ENCODE measurements at places on chromosomes 1 and 21. TPM values are rescaled to one million over a fixed set of nuclear protein-coding genes. Genes with fewer than 3 reads are reported as not detected.

HIVEP3 gene
- 3.2 TPM for total RNA-seq

LCE2B gene
- total RNA-seq = not detected

GRCh38 chr1:203649551-203649998, 22.9 kb downstream of the ATP2B4 start:
- no peak for DNase-seq
- peaks cover 14% of the 10 kb centered on the region for H3K4me1 ChIP-seq

DNA sequence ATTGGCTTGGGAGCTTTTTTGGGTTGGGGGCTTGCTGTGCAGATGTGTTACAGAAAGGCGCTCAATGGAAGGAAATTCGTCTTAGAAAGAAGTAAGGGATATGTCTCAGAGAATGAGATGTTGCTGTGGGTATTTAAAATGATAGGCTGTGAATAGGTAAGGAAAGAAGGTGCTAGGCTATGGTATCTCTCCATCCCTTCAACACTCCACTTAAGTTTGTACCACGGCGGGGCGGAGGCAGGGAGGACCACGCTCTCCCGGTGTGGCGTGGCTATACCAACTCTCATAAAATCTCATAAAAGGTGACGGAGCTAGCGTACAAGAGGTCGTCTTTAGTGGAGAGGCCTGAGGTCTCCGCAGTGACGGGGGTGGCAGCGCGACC, 305 bp upstream of the RPS6KC1 start:
- no peaks in the 10 kb centered on the region for H3K36me3 ChIP-seq
- peak overlapping the region; percentile 87 for H3K27ac ChIP-seq
- DNase-seq = no peak
- H3K27me3 ChIP-seq = peaks cover 12% of the 10 kb centered on the region
- peak overlapping the region; percentile 96 for H3K4me3 ChIP-seq
- H3K4me1 ChIP-seq = peaks cover 23% of the 10 kb centered on the region

DNA sequence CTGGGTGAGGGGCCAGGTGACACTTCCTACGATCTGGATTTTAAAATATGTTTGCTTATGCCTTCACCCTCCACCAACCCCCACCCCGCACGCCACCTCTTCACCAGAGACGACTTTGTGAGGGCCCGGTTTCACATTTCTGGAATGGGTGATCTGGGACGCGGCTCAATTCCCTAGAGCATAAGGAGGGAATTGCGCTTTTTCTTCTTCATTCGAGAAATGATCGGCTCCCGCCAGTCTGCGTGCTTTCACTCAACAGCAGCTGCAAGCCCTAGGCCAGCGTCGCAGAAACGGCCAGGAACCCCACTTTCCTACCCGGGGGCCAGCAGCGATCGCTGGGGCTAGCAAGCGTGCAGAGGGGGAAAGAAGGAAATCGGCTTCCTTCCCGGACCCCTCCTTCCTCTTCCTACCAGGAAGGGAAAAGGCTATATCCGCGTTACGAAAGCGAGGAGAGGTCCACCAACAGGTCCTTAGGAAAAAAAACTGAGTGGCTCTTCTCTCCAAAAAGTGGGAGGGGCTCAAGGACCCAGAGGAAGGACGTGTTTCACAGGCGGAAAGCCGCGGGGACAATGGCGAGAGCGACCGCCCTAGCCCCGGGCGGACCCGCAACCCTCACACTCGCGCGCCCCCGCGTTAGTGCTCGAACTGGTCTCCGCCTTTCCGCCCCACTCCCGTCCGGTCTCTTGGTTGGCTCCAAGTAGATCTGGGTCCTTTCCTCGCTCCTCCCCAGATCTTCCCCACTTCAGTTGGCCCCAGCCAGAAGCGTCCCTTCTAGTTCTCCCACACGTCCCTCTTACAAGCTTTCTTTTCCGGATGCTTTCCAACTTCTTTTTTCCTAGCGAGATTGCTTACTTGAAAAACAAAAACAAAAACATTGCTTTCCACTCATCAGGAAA, 1.1 kb upstream of the ADAMTS1 start:
- peak overlapping the region; percentile 94 for H3K27ac ChIP-seq
- H3K4me1 ChIP-seq = peaks cover 16% of the 10 kb centered on the region
- DNase-seq = peak; percentile 91
- H3K4me3 ChIP-seq = peak overlapping the region; percentile 90
- H3K27me3 ChIP-seq = no peaks in the 10 kb centered on the region

DNA sequence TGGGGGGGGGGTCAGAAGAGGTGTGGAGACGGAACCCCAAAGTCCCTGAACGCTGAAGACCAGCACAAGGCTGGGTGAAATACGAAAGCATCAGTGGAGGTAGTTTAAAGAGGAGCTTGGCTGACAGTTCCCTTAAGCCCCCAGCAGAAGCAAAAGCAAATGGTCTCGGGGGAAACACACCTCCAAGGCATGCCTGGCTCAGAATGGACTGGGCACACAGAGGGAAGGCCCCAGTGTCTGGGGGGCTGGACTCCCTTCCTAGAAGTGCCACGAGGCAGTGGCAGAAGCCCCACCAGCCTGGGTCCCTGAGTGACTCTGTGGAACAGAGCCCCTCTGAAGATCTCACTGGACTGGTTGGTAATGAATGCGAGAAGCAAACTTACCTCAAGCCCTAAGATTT, 43.9 kb downstream of the UBE2G2 start:
- DNase-seq = no peak
- H3K4me3 ChIP-seq = no peak overlapping the region
- H3K27me3 ChIP-seq = no peaks in the 10 kb centered on the region
- H3K4me1 ChIP-seq = no peaks in the 10 kb centered on the region
- H3K36me3 ChIP-seq = no peaks in the 10 kb centered on the region

DNA sequence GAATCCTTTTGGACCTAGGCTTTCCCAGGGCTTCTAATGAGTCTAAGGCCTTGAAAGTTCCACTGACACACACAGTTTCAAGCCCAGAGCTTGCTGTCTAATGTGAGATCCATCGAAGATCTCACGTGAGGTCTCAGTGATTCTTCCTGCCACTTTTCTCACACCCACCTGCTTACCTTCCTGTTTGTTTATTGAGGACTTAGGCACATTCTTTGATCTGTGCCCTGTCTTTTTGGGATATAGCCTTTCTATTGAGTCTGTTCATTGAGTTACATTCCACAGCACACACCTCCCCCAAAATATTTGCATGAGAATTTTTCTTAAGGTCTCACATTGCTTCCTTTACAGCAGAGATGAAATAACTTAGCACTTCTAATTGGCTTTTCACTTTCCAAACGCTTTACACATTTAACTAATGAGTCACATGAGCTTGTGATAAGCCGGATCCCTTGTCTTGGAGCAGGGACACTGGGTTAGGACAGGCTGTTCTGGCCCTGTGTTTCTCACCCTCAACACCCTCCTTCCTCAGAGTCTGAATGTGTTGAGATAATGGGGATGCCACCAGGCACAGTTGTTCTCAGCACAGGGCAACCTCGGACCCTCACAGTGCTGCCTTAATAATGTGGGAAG, 288.3 kb downstream of the TM2D1 start:
- H3K4me1 ChIP-seq = peaks cover 4% of the 10 kb centered on the region
- peak overlapping the region; percentile 15 for H3K27ac ChIP-seq
- H3K36me3 ChIP-seq = no peaks in the 10 kb centered on the region
- no peak for DNase-seq

DNA sequence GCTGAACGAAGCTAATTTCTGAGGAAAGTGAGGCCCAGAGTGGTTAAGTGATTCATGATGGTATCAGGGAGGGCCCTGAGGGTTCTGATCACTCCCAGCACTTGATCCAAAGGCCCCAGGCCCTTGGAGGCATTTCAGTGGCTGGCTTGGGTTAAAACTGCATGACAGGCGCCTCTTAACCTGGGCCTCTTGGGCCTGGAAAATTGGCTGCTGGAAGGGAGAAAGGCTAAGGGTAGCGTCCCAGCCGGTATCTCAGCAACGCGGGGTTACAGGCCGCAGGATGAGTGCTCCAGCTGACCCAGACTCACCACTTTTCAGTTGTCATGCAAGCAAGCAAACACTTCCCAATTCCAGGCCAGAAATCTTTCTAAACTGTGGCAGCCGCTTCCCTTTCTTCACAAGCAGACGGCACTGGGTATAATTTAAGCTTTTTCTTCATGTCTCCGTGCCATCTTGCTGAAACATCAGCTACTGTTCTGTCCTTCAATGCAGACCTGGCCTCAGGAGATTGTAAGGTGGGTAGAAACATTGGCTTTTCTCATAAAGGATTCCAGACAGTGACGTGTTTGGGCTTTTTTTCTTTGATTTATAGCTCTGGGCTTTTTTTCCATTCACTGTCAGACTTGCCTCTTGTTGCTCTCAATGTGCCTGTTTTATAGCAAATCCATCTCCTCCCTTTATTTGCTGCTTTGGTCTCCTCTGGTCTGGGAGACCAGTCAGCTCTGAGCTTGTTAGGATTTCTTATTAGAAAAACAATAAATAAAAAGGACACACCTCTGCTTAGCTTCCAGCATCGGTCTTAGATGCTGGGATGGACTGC, 229.1 kb downstream of the KCNJ6 start:
- H3K4me1 ChIP-seq = no peaks in the 10 kb centered on the region
- no peaks in the 10 kb centered on the region for H3K36me3 ChIP-seq
- DNase-seq = no peak

GRCh38 chr1:112666946-112667345, 7.5 kb upstream of the MOV10 start:
- no peaks in the 10 kb centered on the region for H3K4me1 ChIP-seq
- DNase-seq = no peak
- H3K27ac ChIP-seq = no peak overlapping the region
- H3K4me3 ChIP-seq = no peak overlapping the region
- no peaks in the 10 kb centered on the region for H3K27me3 ChIP-seq

GRCh38 chr1:179448437-179449149, 82.8 kb downstream of the AXDND1 start:
- H3K4me3 ChIP-seq = no peak overlapping the region
- H3K27me3 ChIP-seq = no peaks in the 10 kb centered on the region
- no peak for DNase-seq
- H3K4me1 ChIP-seq = no peaks in the 10 kb centered on the region

GRCh38 chr1:203148127-203148526, 20.6 kb downstream of the ADORA1 start:
- no peaks in the 10 kb centered on the region for H3K4me1 ChIP-seq
- H3K27me3 ChIP-seq = no peaks in the 10 kb centered on the region
- H3K36me3 ChIP-seq = no peaks in the 10 kb centered on the region

- no peaks in the 10 kb centered on the region for H3K4me1 ChIP-seq
- H3K36me3 ChIP-seq = peaks cover 100% of the 10 kb centered on the region
- no peak for DNase-seq
- H3K27ac ChIP-seq = no peak overlapping the region
- no peaks in the 10 kb centered on the region for H3K27me3 ChIP-seq
- no peak overlapping the region for H3K4me3 ChIP-seq
These were observed 45.2 kb downstream of the EPRS1 start for GRCh38 chr1:220001095-220001501.

DNA sequence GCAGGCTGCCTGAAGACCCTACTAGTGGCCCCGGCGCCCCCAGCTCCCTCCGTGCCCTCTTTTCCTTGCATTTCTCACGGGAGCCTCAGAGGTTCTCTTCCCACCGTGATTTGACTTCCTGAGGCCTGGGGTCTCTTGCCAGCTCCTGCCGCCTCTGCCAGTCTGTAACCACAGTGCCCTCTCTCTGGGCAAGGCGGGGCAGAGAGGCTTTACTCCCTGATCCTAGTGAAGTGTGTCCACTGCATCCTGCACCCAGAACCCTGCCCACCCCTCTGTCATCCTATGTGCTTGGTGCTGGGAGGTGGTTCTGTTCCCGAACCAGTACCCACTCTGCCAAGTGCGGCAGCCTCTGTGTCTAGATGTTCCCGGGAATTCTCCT, 2.4 kb downstream of the ESPN start:
- peaks cover 4% of the 10 kb centered on the region for H3K4me1 ChIP-seq
- H3K36me3 ChIP-seq = no peaks in the 10 kb centered on the region
- no peak for DNase-seq
- peaks cover 24% of the 10 kb centered on the region for H3K27me3 ChIP-seq
- H3K4me3 ChIP-seq = no peak overlapping the region

APOBEC4 gene
- not detected for total RNA-seq

- no peaks in the 10 kb centered on the region for H3K36me3 ChIP-seq
- no peak for DNase-seq
- H3K4me3 ChIP-seq = no peak overlapping the region
These were observed 32.8 kb downstream of the LRRC8B start for GRCh38 chr1:89557445-89557825.

SH2D5 gene
- total RNA-seq = 2.6 TPM

DNA sequence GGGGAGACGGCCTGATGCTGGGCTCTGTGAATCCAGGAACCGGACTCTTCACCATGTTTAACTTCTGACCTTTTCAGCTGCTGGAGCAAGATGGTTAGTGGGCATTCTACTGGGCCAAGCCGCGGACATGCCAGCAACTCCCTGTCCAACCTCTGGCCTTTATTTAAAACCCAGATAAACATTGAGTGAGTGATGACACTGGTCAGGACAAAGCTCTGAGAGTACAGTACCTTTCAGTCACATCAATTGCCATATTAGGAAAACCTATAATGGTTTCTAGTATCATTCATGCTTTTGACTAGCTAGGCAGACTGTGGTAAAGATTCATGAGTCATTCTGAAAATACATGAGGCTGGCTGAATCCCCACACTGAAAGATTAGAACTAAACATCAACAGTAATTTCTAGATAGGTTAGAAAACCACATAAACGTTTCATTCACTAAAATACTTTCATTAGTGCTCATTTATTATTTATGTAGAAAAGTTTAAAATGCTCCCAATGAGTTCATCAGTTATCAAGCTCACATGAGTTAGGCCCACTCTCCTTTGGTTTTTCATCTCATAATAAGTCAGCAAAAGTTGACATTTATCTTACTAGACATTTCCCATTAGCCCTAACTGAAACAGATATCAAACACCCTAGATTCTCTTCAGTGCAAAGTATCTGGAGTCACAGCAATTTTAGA, 7.1 kb upstream of the ACTA1 start:
- H3K27me3 ChIP-seq = no peaks in the 10 kb centered on the region
- H3K27ac ChIP-seq = peak overlapping the region; percentile 85
- peaks cover 45% of the 10 kb centered on the region for H3K4me1 ChIP-seq

DNA sequence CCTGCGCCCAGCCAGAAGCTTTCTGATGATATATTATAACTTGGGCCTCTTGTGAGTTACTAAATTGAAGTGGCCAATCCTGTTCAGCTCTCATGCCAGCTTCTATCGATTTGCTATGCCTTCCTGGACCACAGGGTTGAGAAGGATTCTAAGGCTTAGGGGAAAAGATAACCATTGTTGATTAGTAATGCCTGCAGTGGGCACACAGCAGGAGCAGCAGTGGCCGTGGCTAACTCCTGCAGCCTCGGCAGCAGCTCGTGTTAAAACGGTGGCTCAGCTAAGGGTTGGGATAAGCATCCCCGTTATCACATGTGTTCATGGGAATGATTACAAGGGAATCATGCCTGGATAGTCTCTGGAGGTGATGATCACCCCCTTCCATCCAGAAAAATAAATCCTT, 20.5 kb upstream of the KCNE2 start:
- no peaks in the 10 kb centered on the region for H3K27me3 ChIP-seq
- H3K4me1 ChIP-seq = peaks cover 10% of the 10 kb centered on the region
- DNase-seq = no peak
- no peak overlapping the region for H3K27ac ChIP-seq
- no peaks in the 10 kb centered on the region for H3K36me3 ChIP-seq
- no peak overlapping the region for H3K4me3 ChIP-seq

TXNIP gene
- 2,747 TPM for total RNA-seq

RAB3B gene
- total RNA-seq = 0.04 TPM

GRCh38 chr21:32940079-32941014, 85.4 kb upstream of the OLIG2 start:
- H3K27ac ChIP-seq = no peak overlapping the region
- no peaks in the 10 kb centered on the region for H3K4me1 ChIP-seq
- no peak for DNase-seq
- no peak overlapping the region for H3K4me3 ChIP-seq

SLAMF9 gene
- not detected for total RNA-seq

ATP1A2 gene
- 1,040 TPM for total RNA-seq

- no peaks in the 10 kb centered on the region for H3K27me3 ChIP-seq
- DNase-seq = peak; percentile 49
- peak overlapping the region; percentile 92 for H3K27ac ChIP-seq
These were observed 1.3 kb downstream of the ARL8A start for GRCh38 chr1:202143011-202143767.

TFF1 gene
- not detected for total RNA-seq
